ENCODE measurements at places on chromosomes 3 and 15. TPM values are rescaled to one million over a fixed set of nuclear protein-coding genes. Genes with fewer than 3 reads are reported as not detected.

EEFSEC gene
- 18.1 TPM for polyA plus RNA-seq

DNA sequence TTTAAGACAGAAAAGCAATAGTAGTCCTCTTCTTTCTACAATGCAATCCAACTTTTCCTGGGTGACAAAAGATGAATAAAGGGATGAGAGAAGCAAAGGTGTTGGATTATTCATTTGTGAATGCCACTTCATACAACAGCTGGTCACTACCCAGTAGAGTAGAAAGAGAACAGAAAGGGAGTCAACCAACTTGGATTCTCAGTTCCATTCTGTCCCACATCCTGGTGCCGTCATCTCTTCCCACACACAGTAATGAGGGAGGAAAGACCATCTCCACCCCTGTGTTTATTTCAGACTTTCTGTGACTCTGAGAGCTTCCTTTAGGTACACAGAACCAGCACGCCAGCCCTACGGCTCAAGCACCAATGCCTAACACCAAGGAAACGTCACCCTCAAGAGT, 71.0 kb downstream of the FOXP1 start:
- H3K4me3 ChIP-seq: no peak overlapping the region
- H3K36me3 ChIP-seq: no peaks in the 10 kb centered on the region
- H3K27me3 ChIP-seq: no peaks in the 10 kb centered on the region
- peaks cover 23% of the 10 kb centered on the region for H3K4me1 ChIP-seq

SPTBN5 gene
- 0.94 TPM for polyA plus RNA-seq

- no peaks in the 10 kb centered on the region for H3K36me3 ChIP-seq
- H3K27ac ChIP-seq: no peak overlapping the region
- H3K4me3 ChIP-seq: no peak overlapping the region
- no peak for DNase-seq
Observed at GRCh38 chr15:55999658-56000057, 6.2 kb upstream of the NEDD4 start.

GRCh38 chr3:12832350-12833221, 8.8 kb downstream of the RPL32 start:
- peaks cover 6% of the 10 kb centered on the region for H3K4me1 ChIP-seq
- no peaks in the 10 kb centered on the region for H3K27me3 ChIP-seq
- H3K27ac ChIP-seq: no peak overlapping the region
- H3K4me3 ChIP-seq: no peak overlapping the region
- H3K36me3 ChIP-seq: peaks cover 48% of the 10 kb centered on the region

- H3K4me1 ChIP-seq: no peaks in the 10 kb centered on the region
- no peak overlapping the region for H3K4me3 ChIP-seq
- no peaks in the 10 kb centered on the region for H3K36me3 ChIP-seq
- DNase-seq: peak; percentile 81
Observed at GRCh38 chr15:20340931-20341661, 200.5 kb downstream of the GOLGA6L6 start.

ARHGEF26 gene
- 2.3 TPM for polyA plus RNA-seq

DNA sequence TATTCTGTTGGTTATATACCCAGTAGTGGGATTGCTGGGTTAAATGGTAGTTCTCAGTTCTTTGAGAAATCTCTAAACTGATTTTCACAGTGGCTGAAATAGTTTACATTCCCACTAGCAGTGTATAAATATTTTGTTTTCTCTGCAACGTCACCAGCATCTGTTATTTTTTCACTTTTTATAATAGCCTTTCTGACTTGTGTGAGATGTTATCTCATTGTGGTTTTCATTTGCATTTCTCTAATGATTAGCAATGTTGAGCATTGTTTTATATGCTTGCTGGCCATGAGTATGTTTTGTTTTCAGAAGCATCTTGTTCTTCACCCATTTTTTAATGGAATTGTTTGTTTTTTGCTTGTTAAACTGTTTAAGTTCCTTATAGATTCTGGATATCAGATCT, 612.7 kb upstream of the SGO1 start:
- no peaks in the 10 kb centered on the region for H3K27me3 ChIP-seq
- no peaks in the 10 kb centered on the region for H3K36me3 ChIP-seq
- no peaks in the 10 kb centered on the region for H3K4me1 ChIP-seq
- H3K27ac ChIP-seq: no peak overlapping the region
- DNase-seq: no peak
- H3K4me3 ChIP-seq: no peak overlapping the region

DNA sequence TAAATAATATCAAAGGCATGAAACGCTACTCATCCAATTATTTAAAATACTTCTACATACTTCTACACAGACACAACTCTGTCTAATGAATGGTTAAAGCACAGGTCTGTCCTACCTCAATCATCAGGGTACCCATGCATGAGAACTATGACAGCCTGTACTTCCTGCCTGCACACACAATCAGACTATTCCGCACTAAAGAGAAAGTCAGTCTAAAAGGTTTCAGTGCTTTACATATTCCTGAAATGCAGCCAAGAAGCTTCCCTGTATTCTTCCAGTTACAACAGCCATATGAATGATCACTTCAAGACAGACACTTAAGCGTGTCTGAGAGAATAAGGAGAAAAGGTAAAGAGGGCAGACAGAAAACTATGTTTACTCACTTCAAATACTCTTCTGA, 58.8 kb downstream of the TUBGCP4 start:
- H3K4me3 ChIP-seq: no peak overlapping the region
- no peak overlapping the region for H3K27ac ChIP-seq
- no peaks in the 10 kb centered on the region for H3K27me3 ChIP-seq

DNA sequence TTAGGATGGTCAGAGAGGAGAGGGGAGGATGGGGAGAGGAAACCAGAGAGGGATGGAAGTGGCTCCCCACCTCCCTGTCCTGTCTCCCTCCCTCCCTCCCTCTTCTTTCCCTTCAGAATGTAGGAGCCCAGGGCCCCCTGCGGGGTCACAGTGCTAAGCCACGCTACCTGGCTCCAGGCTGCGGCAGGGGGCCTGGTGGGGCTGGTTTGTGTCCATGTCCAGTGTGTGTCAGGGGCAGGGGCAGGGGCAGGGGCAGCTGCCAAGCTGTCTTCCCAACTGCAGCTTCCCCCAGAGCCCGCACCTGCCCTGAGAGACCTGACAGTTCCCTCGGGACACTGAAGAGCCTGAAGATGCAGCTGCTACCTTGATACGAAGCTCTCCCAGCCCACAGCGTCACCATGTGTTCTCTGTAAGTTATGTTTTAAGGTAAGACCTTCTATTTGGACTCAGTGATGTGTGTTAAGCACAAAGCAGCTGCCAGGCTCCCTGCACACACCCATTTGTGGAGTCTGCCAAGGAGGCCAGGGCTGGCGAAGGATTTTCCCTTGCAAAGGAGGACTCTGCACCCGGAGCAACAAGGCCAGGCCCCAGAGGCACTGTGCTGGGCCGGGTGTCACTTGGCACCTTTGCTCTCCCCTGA, 121.8 kb upstream of the SMAD3 start:
- DNase-seq: no peak
- no peak overlapping the region for H3K27ac ChIP-seq
- no peak overlapping the region for H3K4me3 ChIP-seq
- H3K36me3 ChIP-seq: no peaks in the 10 kb centered on the region

PYGO1 gene
- 1.2 TPM for polyA plus RNA-seq

COMMD2 gene
- polyA plus RNA-seq: 4.6 TPM

DNA sequence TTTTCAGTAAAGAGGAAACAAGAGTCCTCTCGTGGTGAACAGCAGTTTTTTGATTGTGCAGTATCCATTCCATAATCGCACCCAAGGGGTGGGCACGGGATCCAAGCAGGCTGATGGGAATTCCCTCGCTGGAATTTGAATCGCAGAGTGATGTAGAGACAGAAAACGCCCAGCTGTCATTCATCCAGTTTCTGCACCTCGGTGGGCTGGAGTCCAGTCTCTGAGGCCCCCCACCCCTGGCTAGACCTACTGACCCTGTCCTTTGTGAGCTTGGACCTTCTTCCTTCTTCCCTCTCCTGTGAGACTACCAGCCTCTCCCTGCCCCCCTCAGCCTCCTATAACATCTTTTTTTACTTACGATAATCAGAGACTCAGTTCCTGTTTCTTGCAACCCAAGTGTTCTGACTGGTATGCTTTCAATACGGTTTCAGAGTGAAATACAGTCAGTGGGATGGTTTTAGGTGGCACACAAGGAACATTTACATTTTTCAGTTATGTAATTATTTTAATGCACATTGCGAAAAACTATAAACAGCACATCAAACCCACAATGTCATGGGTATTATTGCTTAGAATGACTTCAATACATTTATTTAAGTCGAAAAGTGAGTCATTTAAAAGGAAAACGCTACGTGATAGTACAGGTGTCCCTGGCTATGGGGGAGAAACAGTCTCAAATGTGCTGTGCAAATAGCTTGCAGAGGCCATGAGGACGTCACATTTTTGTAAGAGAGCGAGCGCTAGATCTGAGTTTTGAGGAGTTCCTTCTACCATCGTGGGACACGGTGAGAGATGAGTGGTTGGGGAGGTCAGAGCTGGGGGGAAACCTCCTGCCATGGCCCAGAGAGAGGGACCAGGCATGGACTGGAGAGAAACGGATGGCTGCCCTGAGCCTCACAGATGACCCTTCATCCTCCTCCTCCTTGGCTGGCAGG, 37.5 kb upstream of the CHST2 start:
- H3K36me3 ChIP-seq: no peaks in the 10 kb centered on the region
- no peaks in the 10 kb centered on the region for H3K27me3 ChIP-seq
- peak overlapping the region; percentile 9 for H3K27ac ChIP-seq
- peaks cover 8% of the 10 kb centered on the region for H3K4me1 ChIP-seq
- DNase-seq: no peak

DNA sequence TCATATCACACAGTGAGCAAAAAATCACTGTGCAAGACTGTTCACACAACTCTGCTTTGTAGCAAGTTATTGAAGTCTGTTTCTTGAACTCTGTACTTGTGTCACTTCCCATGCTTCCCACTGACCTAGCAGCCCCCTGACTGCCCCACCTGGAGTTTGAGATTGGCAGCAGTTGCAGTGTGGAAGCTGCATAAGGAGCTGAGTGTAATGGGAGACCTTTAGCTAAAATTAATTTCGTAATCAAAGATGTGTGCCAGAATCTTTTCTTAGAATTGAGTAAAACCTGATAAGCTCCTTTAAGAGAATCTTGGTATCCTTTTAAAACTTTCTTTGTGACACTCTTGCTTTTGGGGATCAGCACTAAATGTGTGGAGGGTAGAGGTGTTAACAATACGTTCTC, 42.8 kb downstream of the NKIRAS1 start:
- no peak for DNase-seq
- H3K27ac ChIP-seq: no peak overlapping the region
- H3K36me3 ChIP-seq: no peaks in the 10 kb centered on the region
- no peak overlapping the region for H3K4me3 ChIP-seq
- H3K27me3 ChIP-seq: no peaks in the 10 kb centered on the region

TIMP4 gene
- 41.4 TPM for polyA plus RNA-seq

C3orf49 gene
- polyA plus RNA-seq: not detected

DNA sequence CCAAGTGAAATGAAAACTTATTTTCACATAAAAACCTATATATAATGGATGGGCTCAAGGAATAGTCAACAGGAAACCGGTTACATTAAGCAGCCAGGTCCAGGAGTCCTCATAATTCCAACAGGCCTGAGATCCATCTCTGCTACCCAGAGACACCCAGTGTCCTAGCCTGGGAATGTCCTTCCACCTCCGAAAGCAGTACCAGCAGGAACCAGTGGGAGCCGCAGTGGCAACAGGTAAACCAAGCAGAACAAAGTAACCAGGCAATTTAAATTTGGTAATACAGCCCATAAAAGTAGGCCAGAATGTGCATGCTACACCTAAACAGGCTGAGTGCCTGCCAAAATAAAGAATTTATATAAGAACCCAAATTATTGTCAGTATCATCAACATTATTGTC, 195.6 kb downstream of the ZBBX start:
- DNase-seq: no peak
- H3K27ac ChIP-seq: no peak overlapping the region
- H3K4me3 ChIP-seq: no peak overlapping the region
- no peaks in the 10 kb centered on the region for H3K36me3 ChIP-seq
- no peaks in the 10 kb centered on the region for H3K4me1 ChIP-seq

MORC1 gene
- polyA plus RNA-seq: not detected

DNA sequence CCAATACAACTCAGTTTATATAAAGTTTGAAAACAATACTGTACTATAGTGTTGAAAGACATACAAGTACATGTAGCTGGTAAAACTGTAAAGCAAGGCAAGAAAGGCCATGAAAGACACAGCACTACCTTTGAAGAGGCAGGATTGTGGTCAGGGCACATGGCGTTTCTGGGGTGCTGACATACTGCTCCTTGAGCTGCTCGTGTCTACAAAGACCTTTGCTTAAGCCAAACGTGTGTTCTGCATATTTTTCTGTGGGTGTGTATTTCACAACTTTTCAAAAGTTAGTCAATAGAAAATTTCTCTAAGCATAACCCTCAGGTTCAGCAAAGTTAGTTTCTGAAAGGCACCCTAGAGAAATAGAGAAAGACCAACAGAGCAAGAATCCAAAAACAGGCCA, 14.1 kb upstream of the TOPAZ1 start:
- H3K4me1 ChIP-seq: no peaks in the 10 kb centered on the region
- no peak for DNase-seq
- no peak overlapping the region for H3K4me3 ChIP-seq
- no peak overlapping the region for H3K27ac ChIP-seq

GPR171 gene
- 0.66 TPM for polyA plus RNA-seq

PLAAT1 gene
- 1.0 TPM for polyA plus RNA-seq

TRH gene
- 0.01 TPM for polyA plus RNA-seq

- no peaks in the 10 kb centered on the region for H3K27me3 ChIP-seq
- H3K4me3 ChIP-seq: no peak overlapping the region
- no peaks in the 10 kb centered on the region for H3K4me1 ChIP-seq
- no peak overlapping the region for H3K27ac ChIP-seq
- DNase-seq: no peak
- no peaks in the 10 kb centered on the region for H3K36me3 ChIP-seq
Observed at GRCh38 chr3:127472506-127472905, 118.0 kb downstream of the TPRA1 start.

GRCh38 chr3:94596887-94597566, 534.2 kb downstream of the NSUN3 start:
- no peak overlapping the region for H3K4me3 ChIP-seq
- H3K27ac ChIP-seq: no peak overlapping the region
- DNase-seq: no peak
- H3K27me3 ChIP-seq: no peaks in the 10 kb centered on the region
- no peaks in the 10 kb centered on the region for H3K4me1 ChIP-seq

PTH1R gene
- polyA plus RNA-seq: 12.8 TPM

- no peaks in the 10 kb centered on the region for H3K4me1 ChIP-seq
- no peak for DNase-seq
- peaks cover 61% of the 10 kb centered on the region for H3K36me3 ChIP-seq
Observed at GRCh38 chr15:42358141-42358540, 1.2 kb upstream of the CAPN3 start.

DNA sequence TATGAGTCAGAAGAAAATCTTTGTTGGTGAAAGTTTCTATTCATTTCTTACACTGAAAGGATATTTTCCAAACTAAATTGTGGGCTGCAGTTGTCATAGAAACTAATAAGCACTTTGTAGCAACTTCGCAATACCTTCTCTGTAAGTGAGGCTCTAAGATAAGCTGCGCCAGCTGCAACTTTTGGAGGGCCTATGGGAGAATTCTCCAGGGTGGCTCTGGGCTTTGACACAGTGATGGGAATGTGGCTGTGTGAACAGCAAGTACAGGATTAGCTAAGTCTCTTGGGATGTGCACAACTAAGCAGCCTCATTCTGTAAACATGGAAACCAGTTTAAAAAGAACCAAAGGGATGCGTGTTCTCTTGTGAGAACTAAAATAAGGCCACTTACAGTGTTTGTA, 124.6 kb upstream of the SGO1 start:
- DNase-seq: peak; percentile 35
- H3K4me3 ChIP-seq: no peak overlapping the region
- no peaks in the 10 kb centered on the region for H3K27me3 ChIP-seq
- no peaks in the 10 kb centered on the region for H3K4me1 ChIP-seq
- H3K36me3 ChIP-seq: no peaks in the 10 kb centered on the region
- no peak overlapping the region for H3K27ac ChIP-seq
